ENCODE measurements at places on chromosomes 5 and 9.

DNA sequence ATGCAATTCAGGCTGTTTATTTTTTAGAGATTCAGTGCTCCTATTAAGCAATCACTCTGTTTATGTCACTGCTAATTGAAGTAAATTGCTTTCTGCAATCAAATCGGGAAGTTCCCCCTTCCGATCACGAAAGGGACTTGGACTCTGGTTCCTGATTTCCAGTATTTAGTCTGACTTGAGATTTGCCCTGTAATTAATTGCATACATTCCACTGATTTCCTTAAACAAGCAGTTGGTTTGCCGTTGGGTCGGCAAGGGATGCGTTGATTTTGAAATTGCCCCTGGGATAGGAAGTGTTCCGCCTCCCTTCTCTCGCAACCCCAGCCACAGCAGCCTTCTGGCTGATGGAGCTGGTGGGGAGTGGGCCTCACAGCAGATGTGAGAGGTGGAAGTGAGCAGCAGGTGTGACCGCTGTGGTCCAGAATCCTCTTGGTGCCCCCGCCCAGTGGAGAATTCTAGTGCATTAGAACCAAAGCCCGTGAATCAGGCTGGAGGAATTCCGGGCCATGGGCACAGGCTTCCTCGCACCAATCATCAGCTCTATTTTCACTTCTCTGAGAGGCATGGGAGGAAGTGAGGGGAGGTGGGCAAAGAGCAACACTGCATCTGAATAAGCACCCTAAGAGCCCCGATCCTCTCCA, 102.5 kb downstream of the SPRY4 start:
- no peak for DNase-seq

- DNase-seq: no peak
Observed at GRCh38 chr9:129650680-129651235, 8.8 kb upstream of the ASB6 start.

- DNase-seq: no peak
Observed at GRCh38 chr5:175015028-175015685, 290.8 kb downstream of the MSX2 start.

DNA sequence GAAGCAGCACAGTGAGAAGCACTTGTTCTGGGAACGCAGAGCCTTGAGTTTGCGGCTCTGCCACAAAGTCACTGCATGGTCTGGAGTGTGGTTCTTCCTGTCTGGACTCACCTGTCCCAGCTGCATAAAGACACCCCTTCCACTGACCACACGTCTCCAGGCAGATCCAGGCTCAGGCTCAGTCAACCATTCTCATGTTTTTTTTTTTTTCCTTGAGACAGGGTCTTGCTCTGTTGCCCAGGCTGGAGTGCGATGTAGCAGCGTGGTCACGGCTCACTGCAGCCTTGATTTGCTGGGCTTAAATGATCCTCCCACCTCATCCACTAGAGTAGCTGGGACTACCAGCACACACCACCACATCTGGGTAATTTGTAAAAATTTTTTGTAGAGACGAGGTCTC, 102.9 kb upstream of the KLF4 start:
- DNase-seq: no peak

- no peak for DNase-seq
Observed at GRCh38 chr5:170846416-170846815, 15.4 kb upstream of the RANBP17 start.

DNA sequence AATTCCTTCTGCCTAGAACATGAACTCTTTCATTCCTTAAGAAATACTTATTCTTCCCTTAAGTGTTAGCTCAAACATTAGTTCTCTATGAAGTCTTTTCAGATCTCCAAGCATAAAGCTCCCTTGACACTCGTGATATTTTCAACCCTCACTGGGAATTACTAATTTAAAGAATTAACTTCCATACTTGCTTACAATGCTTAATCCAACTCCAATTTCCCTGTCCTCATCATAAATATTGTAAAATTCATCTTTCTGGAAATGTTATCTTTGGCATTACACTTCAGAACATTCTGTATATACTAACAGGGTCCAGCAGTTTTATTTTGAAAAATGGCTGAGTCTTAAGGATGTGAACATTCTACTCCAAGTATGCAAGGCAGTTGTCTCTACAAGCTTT, 7.2 kb downstream of the STARD4 start:
- DNase-seq: no peak

DNA sequence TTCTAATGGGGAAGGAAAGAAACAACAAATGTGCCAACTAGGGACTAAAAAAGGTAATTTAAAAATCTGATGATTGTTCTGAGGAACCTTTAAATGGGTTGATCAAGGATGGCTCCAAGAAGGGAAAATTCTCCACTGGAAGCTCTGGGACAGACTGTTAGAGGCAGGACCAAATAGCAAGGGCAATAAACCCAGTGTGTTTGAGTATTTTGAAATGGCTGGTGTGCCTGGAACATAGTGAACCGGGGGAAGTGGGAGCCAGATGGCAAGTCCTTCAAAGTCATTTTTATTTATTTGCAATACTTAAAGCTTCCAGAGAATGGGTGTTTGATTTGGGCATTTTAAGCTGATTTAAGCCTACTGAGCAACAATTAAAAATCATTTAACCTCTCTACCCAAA, 587.7 kb upstream of the MEF2C start:
- DNase-seq: no peak

- DNase-seq: no peak
Observed at GRCh38 chr5:133202066-133202665, 150.4 kb downstream of the HSPA4 start.

Measured in stimulated activated CD8-positive, alpha-beta memory T cell treated with anti-CD3 and anti-CD28 coated beads, Interleukin-7, amount 100 ng/mL, for 24 hours (primary cell).